A549 treated with Hydrocortisone at 1 μM for 4 hours (cell line): ENCODE measurements at places on chromosomes 3 and 15. TPM values are rescaled to one million over a fixed set of nuclear protein-coding genes. Genes with fewer than 3 reads are reported as not detected.

PLA2G4D gene
- not detected in 5 replicates for total RNA-seq

CNTN3 gene
- not detected in 5 replicates for total RNA-seq

GPR27 gene
- total RNA-seq: 2.4 to 3.1 TPM (median 3.0 TPM) in 5 replicates

TMEM158 gene
- 6.1 to 11.5 TPM (median 11.2 TPM) in 5 replicates for total RNA-seq

P3H2 gene
- total RNA-seq: 28.0 to 47.3 TPM (median 34.5 TPM) in 5 replicates

SLC9C1 gene
- total RNA-seq: not detected in 5 replicates

MEIS2 gene
- 7.3 to 12.0 TPM (median 8.5 TPM) in 5 replicates for total RNA-seq

GNB5 gene
- 44.0 to 57.5 TPM (median 47.6 TPM) in 5 replicates for total RNA-seq

RNF168 gene
- total RNA-seq: 3.3 to 4.9 TPM (median 3.5 TPM) in 5 replicates

GOLGA8M gene
- 0.05 to 0.07 TPM in 2 of 5 replicates, not detected in the others for total RNA-seq

CORO2B gene
- total RNA-seq: 2.7 to 4.2 TPM (median 3.3 TPM) in 5 replicates

GALNT15 gene
- 0.05 to 0.12 TPM (median 0.07 TPM) in 5 replicates for total RNA-seq

VIPR1 gene
- 1.4 to 1.7 TPM (median 1.4 TPM) in 5 replicates for total RNA-seq

AGBL1 gene
- total RNA-seq: not detected in 5 replicates

ROPN1 gene
- total RNA-seq: not detected in 5 replicates

KLF13 gene
- total RNA-seq: 99.1 to 126 TPM (median 116 TPM) in 5 replicates

ZPLD1 gene
- total RNA-seq: 0.06 TPM in 1 of 5 replicates, not detected in the others

WDR72 gene
- 5.9 to 8.8 TPM (median 6.2 TPM) in 5 replicates for total RNA-seq
